ENCODE measurements at places on chromosomes 6 and 20.

DNA sequence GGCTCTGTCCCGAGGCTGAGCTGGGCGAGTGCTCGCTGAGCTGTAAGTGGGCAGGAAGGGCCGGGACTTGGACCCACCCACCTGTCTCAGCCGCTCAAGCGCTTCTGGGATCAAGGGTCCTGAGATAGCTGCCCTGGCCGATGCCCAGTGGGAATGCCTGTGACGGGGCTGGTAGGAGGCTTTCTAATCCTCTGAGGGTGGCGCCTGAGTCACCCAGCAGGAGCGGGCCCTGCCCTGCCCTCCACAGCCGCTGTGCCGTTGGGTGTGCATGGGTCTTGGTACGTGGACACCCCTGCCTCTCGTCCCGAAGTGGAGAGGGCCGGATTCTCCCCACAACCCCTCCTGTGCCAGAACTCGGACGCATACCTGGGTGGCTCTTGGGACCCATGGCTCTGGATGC lies 43.1 kb upstream of the GATA5 start:
- no peak for DNase-seq

GRCh38 chr6:12654514-12654913 lies 62.1 kb upstream of the PHACTR1 start:
- no peak for DNase-seq

DNA sequence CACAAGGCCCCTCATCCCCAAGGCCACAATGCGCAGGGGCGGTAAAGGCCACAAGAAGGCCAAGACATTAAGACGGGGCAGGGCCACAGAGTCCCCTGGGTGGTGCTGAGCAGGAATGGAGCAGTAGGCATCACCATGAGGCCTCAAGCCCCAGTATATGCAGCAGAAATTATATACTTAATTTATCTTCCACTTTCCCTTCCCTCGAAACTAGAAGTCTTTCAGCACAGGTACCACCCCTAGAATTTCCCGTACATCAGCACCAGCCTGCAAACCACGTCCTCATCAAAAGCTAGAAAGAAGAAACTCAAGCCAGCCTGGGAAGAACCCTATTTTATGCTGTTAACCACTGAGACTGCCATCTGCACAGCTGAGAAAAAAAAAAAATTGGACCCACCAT lies 89.4 kb downstream of the PLG start:
- no peak for DNase-seq

DNA sequence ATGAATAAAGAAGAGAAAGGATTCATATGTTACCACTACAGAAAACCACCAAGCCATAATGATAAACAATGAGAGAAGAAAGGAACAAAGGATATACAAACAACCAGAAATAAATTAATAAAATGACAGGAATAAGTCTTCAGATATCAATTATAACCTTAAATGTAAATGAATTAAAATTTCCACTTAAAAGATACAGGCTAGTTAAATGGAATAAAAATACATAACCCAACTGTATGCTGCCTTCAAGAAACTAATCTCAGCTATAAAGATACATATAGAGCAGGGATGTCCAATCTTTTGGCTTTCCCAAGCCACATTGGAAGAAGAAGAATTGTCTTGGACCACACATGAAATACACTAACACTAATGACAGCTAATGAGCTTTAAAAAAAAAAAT lies 135.9 kb upstream of the GJE1 start:
- no peak for DNase-seq

GRCh38 chr20:5741089-5741488 lies 9.1 kb upstream of the SHLD1 start:
- no peak for DNase-seq
